ENCODE measurements at places on chromosomes 13 and 19. TPM values are rescaled to one million over a fixed set of nuclear protein-coding genes. Genes with fewer than 3 reads are reported as not detected.

Gene OR10H1
- not detected for total RNA-seq

Gene CCDC8
- 6.8 TPM for total RNA-seq

Gene SLC7A10
- not detected for total RNA-seq

Gene TICAM1
- total RNA-seq: 17.6 TPM

Gene OR4F17
- 0.32 TPM for total RNA-seq

Gene ZNF112
- 4.1 TPM for total RNA-seq

Gene CEACAM21
- total RNA-seq: not detected

Gene KLK15
- total RNA-seq: not detected

Gene KLK12
- not detected for total RNA-seq

Gene AP3D1
- 156 TPM for total RNA-seq

Gene INSL3
- total RNA-seq: not detected

Gene KIR3DL1
- not detected for total RNA-seq

Gene ALKBH7
- total RNA-seq: 54.6 TPM
